H1 (cell line): ENCODE measurements at places on chromosomes 7 and 10. TPM values are rescaled to one million over a fixed set of nuclear protein-coding genes. Genes with fewer than 3 reads are reported as not detected.

DNA sequence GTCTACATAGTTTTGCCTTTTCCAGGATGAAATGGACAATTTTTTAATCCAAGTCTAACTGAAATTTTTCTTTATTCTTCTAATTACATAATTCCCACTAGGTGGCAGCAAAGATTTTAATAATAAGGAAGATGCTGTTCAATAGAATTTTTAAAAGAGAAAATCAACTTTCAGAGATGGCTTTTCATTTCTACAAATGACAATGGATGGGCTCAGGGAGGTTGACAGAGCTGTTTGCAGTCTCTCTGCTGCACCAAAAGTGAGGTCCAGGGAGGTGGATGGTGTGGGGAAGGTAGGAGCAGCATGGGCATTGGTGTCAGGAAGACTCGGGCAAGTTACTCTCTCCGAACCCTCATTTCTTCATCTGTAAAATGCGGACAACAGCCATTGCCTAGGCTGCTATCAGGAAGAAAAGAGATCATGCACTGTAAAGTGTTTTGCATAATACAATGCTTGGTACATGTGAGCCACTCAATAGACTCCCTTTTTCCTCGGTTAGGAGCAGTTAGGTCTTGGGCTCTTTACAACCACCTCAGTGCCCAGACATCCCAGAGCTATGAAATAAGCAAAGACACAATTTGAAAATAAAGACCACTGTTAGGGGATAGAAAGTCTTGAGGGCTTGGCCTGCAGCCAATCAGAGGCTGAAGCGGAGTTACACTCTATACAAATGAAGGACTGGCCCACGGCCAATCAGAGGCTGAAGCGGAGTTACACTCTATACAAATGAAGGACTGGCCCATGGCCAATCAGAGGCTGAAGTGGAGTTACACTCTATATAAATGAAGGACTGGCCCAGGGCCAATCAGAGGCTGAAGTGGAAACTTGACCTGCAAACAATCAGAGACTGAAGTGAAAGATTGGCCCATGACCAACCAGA lies 107.1 kb downstream of the ABLIM1 start:
- no peak overlapping the region for H3K27ac ChIP-seq

GRCh38 chr7:7323352-7323751 lies 141.0 kb downstream of the C1GALT1 start:
- no peak overlapping the region for H3K27ac ChIP-seq
- DNase-seq, result no peak
- no peaks in the 10 kb centered on the region for H3K27me3 ChIP-seq
- H3K4me3 ChIP-seq, result no peak overlapping the region
- H3K4me1 ChIP-seq, result no peaks in the 10 kb centered on the region

GRCh38 chr7:75619636-75620035 lies 119.1 kb downstream of the HIP1 start:
- no peak overlapping the region for H3K27ac ChIP-seq
- no peak overlapping the region for H3K4me3 ChIP-seq
- H3K27me3 ChIP-seq, result no peaks in the 10 kb centered on the region
- no peaks in the 10 kb centered on the region for H3K36me3 ChIP-seq
- DNase-seq, result no peak
- H3K4me1 ChIP-seq, result peaks cover 3% of the 10 kb centered on the region; the same call in 1 of the 2 replicates

- H3K4me1 ChIP-seq, result no peaks in the 10 kb centered on the region
- no peaks in the 10 kb centered on the region for H3K27me3 ChIP-seq
- H3K27ac ChIP-seq, result no peak overlapping the region
- no peak overlapping the region for H3K4me3 ChIP-seq
- no peak for DNase-seq
These were observed 26.8 kb upstream of the BTBD16 start for GRCh38 chr10:122244001-122244975.

GRCh38 chr10:132865171-132865631 lies 77.2 kb downstream of the CFAP46 start:
- peaks cover 2% of the 10 kb centered on the region; the same call in 1 of the 2 replicates for H3K4me1 ChIP-seq
- DNase-seq, result peak; percentile 43
- no peaks in the 10 kb centered on the region for H3K36me3 ChIP-seq
- H3K4me3 ChIP-seq, result no peak overlapping the region

- no peak overlapping the region for H3K27ac ChIP-seq
- no peaks in the 10 kb centered on the region for H3K36me3 ChIP-seq
- H3K4me3 ChIP-seq, result no peak overlapping the region
- no peaks in the 10 kb centered on the region for H3K27me3 ChIP-seq
These were observed 66.8 kb downstream of the LYZL2 start for GRCh38 chr10:30562787-30563186.

DNA sequence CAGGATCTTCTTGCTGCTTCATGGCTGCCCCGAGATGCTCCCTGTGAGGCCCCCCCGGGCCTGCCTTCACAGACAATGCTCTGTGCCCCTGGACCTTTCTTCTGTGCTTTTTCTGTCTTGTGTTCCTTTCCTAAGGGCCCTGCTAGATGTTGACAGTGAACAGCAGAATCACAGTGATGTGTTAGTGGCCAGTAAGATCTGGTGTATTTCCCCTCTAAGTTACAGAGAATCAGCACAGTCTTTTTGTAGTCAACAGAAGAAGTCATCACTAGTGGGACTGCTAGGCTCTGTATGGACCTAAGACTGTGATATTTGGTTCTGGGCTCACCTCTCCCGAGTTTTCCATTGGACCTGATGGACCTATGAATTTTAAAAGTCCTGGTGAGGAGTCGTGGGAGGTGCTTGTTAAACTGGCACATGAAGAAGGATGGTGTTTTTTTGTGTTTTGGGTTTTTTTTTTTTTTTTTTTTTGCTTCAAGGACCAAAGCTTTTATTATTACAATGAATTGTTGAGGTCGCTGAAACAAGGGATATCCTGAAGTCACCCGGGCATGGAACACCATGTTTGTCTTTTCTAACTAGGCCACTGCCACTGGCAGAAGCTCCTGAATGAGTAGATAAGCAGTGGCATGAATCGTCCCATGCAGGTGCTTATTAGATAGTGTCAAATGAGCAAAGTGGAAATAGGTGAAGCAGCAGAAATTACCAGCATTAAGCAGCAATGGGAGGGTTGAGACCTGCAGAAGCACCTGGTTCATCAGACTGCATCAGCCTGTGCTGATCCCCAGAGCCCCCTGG lies 194.8 kb downstream of the CELF2 start:
- peaks cover 7% of the 10 kb centered on the region for H3K4me1 ChIP-seq
- H3K4me3 ChIP-seq, result no peak overlapping the region
- H3K27ac ChIP-seq, result no peak overlapping the region
- no peak for DNase-seq
- H3K27me3 ChIP-seq, result no peaks in the 10 kb centered on the region

DNA sequence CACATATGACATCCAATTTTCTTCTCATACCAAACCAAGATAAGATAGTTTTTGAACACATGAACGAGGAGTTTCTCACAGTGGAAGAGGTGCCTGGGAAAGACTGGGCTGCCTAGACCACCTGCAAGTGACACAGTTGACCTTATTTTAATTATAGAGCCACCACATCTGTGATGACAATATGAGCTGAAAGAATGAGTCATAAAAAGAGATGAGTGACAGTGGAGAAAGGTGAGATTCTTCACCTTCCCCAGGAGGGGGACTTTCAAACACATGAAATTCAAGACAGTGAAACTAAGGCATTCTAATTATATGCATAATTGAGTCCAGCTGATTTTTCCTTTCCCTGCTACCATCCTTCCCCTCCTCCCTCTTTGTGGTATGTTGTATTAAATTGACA lies 475.5 kb downstream of the NXPH1 start:
- no peaks in the 10 kb centered on the region for H3K27me3 ChIP-seq
- no peaks in the 10 kb centered on the region for H3K4me1 ChIP-seq
- H3K36me3 ChIP-seq, result no peaks in the 10 kb centered on the region
- no peak overlapping the region for H3K27ac ChIP-seq
- H3K4me3 ChIP-seq, result no peak overlapping the region
- no peak for DNase-seq

GRCh38 chr10:21021843-21022594 lies 124.9 kb upstream of the NEBL start:
- H3K36me3 ChIP-seq, result no peaks in the 10 kb centered on the region
- no peak overlapping the region for H3K4me3 ChIP-seq
- no peaks in the 10 kb centered on the region for H3K27me3 ChIP-seq
- no peak overlapping the region for H3K27ac ChIP-seq
- DNase-seq, result no peak

DNA sequence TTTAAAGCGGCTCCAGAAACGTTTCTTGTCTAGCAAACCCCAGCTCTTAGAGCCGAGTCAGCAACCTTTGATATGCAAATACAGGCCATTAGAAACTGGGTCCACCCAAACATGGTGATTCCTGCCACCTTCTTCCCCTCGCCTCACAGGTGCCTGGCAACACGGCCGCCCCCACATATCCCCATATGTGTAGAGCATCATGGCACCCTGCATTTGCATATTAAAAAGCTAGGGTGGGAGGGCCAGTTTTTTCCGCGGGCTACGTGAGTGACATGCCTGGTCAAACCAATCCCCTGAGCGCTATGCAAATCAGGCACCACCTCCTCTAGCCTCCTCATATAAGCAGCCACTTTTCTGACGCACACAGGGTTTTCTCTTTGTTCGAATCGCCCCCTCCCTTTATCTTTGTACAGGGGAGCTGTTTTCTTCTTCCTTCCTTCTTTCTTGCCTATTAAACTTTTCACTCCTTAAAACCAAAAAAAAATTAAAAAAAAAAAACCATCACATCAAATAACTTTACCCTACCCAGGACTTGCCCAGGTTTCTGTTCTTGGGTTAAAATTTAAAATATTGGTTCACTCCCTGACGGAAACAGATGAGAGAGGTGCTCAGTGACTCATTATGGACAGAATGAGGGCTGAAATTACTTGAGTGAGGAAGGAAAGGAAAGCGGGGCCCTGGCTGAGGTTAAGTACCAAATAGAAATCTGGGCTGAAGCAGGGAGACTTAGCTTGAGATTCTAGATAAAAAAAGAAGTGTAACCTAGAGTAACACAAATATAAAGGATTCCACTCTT lies 59.8 kb downstream of the COA1 start:
- no peaks in the 10 kb centered on the region for H3K4me1 ChIP-seq
- peak overlapping the region; percentile 46; the same call in 1 of the 2 replicates for H3K27ac ChIP-seq
- H3K4me3 ChIP-seq, result no peak overlapping the region
- H3K36me3 ChIP-seq, result peaks cover 4% of the 10 kb centered on the region; the same call in 1 of the 2 replicates

DNA sequence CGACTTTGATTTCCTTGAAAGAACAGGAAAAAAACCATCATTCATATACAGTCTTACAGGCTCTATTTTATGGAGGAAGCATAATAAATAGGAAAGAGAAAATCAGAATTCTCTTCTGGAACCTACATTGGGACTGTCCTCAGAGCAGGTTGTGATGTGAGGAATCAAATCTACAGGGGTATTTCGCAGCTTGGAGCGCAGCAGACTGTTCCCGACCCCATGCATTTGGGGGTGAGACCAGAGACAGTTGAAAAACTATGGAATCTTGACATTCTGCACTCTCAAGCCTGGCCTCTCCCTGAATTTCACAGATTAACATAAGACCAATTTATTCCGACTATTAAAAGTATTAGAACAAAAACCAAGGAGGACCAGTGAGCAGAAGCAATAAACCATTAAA lies 93.3 kb upstream of the PRSS58 start:
- no peak overlapping the region for H3K27ac ChIP-seq
- no peak overlapping the region for H3K4me3 ChIP-seq
- no peaks in the 10 kb centered on the region for H3K27me3 ChIP-seq
- DNase-seq, result no peak
- no peaks in the 10 kb centered on the region for H3K36me3 ChIP-seq
- H3K4me1 ChIP-seq, result no peaks in the 10 kb centered on the region

- no peaks in the 10 kb centered on the region for H3K36me3 ChIP-seq
- DNase-seq, result no peak
- no peak overlapping the region for H3K27ac ChIP-seq
- H3K4me3 ChIP-seq, result no peak overlapping the region
- no peaks in the 10 kb centered on the region for H3K4me1 ChIP-seq
These were observed 97.0 kb downstream of the TPK1 start for GRCh38 chr7:144738708-144739314.

DNA sequence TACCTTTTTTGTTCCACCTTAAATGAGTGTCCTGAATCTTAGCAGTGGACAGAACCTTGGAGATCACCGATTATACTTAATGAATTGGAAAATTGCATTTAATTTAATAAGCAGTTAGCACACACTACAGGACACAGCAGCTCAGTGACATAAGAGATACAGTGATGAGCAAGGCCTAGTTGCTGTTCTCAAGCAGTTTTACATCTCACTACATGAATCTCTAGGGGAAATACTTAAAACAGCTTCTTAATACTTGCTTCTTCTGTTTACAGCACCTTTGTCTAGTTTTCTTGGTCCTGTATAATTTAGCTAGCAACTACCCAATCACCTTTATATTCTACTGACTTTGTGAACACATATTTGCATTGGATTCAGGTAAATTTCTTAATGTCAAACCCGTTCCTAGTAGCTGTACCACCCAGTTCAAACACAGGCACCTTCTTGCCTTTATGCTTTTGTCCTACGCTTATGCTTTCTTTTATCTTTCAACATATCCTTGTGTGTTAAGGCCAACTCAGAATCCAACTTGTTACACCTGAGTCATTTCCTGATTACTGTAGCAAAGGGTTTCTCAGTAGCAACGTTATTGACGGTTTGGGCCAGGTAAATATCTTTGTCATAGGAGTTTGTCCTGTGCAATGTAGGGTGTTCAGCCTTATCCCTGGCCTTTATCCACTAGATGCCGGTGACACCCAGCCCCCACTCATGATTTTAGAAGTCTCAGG lies 1.8 kb downstream of the STAM start:
- H3K4me1 ChIP-seq, result peaks cover 2% of the 10 kb centered on the region; the same call in 1 of the 2 replicates
- no peaks in the 10 kb centered on the region for H3K27me3 ChIP-seq
- H3K27ac ChIP-seq, result 0 out of 2 replicates have a peak overlapping the region, but pooled peaks have one; percentile 0
- 0 out of 2 replicates have a peak overlapping the region, but pooled peaks have one; percentile 98 for H3K4me3 ChIP-seq

DNA sequence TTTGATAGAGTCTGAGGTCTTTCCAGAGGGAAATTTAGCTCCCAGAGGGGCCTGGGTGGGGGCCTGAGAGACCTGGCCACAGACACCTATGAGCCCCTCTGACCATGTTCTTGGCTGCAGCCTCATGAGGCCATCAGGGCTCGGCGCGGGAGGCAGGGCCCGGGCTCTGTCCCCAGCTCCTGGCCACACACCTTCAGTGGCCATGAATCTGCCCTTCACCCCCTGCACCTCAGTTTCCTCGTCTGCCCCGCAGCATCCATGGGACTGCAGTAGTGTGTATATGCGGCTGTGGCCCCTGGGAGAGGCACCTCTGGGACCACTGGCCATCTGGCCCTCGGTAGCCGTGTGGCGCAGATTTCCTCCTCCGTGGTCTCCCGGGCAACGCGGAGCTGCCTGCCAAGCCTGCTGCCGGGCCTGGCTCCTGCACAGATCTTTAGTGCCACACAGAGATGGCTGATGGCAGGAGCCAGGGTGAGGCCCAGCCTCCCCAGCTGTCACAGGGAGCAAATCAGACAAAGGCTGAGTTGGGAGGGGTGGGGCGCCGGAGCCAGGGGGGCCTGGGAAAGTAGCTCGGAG lies 23.6 kb upstream of the ADCYAP1R1 start:
- DNase-seq, result no peak
- no peaks in the 10 kb centered on the region for H3K27me3 ChIP-seq
- no peak overlapping the region for H3K4me3 ChIP-seq
- H3K27ac ChIP-seq, result no peak overlapping the region
- no peaks in the 10 kb centered on the region for H3K36me3 ChIP-seq

GRCh38 chr10:9848278-9848677 lies 1169.4 kb upstream of the CELF2 start:
- H3K36me3 ChIP-seq, result no peaks in the 10 kb centered on the region
- H3K27ac ChIP-seq, result no peak overlapping the region
- no peak for DNase-seq
- no peaks in the 10 kb centered on the region for H3K27me3 ChIP-seq
- no peak overlapping the region for H3K4me3 ChIP-seq

The DNAJC12 gene
- 2.9 and 4.2 TPM in 2 replicates for total RNA-seq

The SEMA3C gene
- total RNA-seq, result 0.98 and 1.4 TPM in 2 replicates

The ANXA8L1 gene
- not detected in 2 replicates for total RNA-seq

The FAM25G gene
- not detected in 2 replicates for total RNA-seq

The POU6F2 gene
- total RNA-seq, result 1.6 and 2.0 TPM in 2 replicates

The SFTPA1 gene
- total RNA-seq, result not detected in 2 replicates

The TMEM225B gene
- not detected in 2 replicates for total RNA-seq

The FOXI2 gene
- total RNA-seq, result 1.0 and 1.4 TPM in 2 replicates
